ENCODE measurements at places on chromosomes 2 and 18.

DNA sequence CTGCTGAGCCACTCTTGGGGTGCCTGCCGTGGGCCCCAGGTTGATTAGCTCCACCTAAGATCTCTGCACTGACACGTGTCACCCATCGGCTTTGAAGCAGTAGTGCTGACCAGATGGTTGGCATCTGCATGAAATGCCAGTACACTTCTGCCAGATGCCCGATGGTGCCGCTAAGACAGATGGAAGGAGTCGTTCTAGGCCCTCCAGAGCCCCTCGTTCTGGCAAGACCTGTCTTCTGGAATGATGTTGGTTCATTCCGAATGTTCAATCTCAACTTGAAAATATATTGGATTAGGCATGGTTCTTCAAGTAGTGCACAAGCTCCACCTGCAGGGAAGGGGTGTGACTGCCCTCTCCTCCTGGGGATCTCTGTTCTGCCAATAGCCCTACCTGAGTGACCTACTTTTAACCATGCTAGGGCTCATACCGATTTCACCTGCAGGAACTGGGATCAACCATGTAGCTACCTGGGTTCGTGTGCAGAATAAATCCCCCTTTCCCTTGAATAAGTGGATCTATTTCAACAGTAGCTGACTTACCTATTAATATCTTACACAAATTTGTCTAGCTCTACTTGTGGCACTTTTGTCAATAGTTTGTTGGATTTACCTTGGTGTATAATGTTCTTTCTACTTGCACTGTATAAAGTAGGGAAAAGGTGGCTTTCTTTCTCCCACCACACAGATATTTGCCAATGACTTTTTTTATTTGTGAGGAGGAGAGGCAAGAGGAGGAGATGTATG lies 342.6 kb downstream of the CTNNA2 start:
- DNase-seq = no peak

DNA sequence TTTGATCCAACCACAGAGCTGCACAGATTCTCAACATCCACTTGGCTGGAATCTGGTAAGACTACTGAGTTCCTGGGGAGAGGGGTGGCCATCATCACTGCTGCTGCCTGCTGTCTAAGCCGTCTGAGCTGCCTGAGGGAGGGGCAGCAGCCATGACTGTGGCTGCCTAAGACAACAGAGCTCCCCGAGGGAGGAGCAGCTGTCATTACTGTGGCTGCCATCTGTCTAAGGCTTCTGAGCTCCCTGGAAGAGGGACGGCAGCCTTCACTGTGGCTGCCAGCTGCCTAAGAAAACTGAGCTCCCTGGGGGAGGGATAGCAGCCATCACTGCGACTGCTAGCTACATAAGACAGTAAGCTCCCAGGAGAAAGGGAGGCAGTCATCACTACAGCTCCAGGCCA lies 584.4 kb downstream of the NR4A2 start:
- DNase-seq = no peak

DNA sequence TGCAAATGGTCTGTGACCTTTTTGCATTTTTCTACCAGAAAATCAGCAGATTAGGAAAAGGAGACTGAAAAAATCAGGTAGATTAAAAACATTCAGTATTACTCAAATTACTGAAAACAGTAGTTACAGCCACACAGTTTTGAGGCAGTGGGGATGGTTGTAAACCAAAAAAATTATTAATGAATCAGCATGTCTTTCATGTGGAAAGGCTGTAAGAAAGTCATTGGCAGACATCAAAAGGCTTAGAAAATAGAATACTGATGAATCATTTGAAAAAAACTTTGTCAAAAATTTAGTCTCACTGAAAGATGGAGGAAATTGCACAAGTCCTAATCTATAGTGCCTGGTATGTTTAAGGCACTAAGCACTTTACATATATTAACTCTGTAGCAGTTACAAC lies 133.9 kb upstream of the GCFC2 start:
- DNase-seq = no peak

GRCh38 chr2:206443735-206444527 lies 599 bp downstream of the ADAM23 start:
- peak; percentile 72 for DNase-seq

GRCh38 chr2:84646514-84646913 lies 130.2 kb downstream of the DNAH6 start:
- no peak for DNase-seq

- no peak for DNase-seq
Measured at GRCh38 chr18:43265465-43265864, 11.8 kb downstream of the SYT4 start.

DNA sequence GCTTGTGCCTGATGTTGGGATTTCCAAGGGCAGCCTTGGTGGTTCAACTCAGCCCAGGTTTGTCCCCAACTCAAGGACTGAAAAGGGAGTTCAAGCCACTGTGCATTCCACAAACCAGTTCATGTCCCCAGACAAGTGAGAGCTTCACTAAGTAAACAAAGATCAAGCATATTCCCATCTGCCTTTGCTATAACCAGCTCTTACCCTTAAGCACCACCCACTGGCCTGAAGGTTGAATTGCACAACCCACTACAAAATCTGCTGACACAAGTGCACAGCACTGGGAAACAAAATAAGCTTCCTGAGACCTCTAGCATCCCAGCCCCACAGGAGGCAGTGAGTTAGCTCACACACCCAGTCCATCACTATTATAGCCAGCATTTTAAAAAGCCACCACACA lies 516.7 kb downstream of the NR4A2 start:
- no peak for DNase-seq

GRCh38 chr18:9416563-9417072 lies 58.7 kb upstream of the RALBP1 start:
- no peak for DNase-seq

DNA sequence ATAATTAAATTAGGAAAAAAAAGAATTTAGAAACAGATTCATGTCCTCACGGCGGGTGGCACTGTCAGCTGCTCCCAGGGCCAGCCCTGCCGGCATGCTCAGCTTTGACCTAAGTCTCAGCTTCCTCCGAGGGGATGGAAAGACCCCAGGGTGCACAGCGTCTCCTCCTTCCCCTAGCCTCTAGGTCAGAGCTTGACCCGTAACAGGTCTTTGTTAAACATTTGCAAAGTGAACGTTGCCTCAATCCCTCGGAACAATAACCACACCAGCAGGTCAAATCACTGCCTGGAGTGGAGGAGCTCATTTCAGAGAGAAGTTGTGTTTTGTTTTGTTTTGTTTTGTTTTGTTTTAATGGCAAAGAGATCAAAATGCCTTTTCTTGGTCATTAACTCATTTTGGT lies 171.3 kb downstream of the TMEM18 start:
- DNase-seq = no peak

DNA sequence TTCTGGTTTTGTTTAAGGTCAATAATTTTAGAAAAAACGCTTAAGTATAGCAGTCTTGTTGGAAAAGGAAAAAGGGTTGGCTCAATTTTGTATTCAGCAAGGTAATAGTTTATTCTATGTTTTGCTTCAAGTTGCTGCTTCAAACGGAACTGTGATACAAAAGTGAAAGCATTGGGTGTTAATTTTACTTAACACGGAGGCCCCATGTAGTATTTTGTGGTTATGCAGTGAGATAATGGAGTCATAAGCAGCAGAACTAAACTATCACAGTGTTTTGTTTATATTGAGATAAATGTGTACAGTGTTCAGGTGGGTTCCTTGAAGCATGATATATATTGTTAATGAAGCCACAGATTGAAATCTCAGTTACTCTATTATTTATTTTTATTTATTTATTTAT lies 67.0 kb upstream of the LYPD6B start:
- DNase-seq = no peak

DNA sequence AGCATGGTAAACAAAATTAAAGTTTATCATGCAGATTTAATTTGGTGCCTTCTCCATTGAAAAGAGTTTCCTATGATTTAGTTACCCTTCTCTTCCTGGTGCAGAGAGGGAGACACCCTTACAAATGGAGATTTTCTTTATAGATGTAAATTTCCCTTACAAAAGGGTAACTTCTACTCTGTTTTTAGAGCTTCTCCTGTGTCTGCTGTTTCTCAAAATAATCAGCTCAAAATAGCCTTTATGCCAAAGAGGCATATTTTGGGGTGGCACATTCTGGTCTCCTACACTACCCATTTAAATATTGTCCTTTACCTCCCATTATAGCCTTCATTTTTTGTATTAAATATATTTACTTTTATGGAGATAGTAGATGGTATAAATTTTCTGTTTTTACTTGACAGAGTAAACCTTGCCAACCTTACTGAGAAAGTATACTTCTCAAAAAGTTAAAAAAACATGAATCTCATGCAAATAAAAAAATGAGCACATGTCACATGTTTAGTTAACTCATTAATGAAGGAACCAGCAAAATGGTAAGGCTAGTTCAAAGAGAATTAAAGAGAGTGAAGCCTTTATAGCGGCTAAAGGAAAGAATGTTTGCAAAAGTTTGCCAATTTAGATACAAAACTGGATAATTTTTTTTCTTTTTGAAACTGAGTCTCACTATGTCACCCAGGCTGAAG lies 83.3 kb upstream of the MSH6 start:
- DNase-seq = no peak

- no peak for DNase-seq
Measured at GRCh38 chr2:61588566-61588965, 50.4 kb upstream of the XPO1 start.

DNA sequence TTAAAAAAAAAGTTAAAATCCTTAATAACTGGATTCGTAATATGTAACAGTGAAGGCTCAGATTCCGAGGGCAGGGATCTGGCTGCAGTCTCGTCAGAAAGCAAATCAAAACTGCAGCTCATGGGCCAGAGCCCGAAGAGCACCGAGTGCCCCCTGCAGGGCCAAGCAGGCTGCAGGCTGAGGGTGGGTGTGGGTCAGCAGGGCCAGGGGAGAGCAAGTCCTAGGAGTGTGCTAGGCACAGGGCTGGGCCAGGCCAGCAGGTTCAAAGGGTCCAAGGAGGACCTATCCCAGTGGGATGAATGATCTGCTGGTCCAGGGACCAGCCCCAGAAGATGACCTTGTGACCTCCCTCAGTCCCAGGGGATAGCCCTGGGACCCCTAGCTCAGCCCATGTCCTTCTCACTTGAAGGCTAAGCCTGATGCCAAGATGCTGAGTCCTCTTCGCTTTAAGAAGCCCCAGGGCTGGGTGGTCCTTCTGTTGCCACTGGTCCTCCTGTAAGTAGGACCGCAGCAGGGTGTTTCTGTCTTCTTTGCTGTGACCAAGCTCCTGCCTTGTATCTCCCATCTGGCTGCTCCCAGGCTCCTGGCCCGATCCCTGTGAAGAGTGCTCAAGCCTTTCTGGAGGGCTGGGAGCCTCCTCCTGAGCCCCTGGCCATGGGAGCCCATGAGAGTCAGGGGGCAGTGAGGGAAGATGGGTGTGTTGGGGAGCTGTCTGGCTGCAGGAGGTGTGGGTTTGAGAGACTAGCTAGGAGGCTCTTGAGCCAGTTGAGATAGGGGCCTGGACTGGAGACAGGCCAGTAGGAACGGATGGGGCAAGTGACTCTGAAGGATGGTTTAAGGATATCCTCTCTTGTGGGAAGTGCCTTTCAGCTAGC lies 150.7 kb downstream of the DYSF start:
- no peak for DNase-seq

DNA sequence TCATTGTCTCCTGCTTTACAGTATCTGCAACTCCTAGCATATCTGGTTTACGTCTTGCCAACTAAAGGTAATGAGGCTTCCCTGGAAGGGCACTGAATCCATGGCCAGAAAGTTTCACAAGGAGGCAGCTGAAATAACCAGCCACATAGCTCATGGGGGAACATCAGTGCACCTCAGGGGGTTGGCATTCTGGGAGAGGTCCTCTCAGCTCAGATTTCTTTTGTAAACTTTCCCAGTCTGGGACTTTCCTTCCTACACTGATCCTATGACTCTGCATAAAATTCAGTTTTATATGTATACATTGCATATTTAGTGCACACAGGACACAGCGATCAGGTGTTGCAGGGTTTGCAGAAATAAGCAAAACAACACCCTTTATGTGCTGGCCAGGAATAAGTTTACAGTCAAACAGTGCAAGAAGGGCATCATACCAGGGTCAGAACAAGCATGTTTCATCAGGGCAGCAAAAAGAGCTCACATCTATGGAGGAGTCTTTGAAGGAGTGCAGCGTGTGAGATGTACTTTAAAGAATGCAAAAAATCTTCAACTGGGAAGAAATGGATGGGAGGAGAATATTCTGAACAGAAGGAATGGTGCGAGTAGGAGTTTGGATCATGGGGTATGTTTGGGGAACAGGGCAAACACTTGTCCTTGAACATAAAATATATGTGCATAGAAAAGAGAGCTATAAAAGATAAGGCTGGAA lies 240.6 kb upstream of the RAB12 start:
- no peak for DNase-seq

GRCh38 chr2:47917276-47917961 lies 11.1 kb upstream of the FBXO11 start:
- no peak for DNase-seq

GRCh38 chr2:14288016-14288415 lies 344.5 kb upstream of the LRATD1 start:
- no peak for DNase-seq

DNA sequence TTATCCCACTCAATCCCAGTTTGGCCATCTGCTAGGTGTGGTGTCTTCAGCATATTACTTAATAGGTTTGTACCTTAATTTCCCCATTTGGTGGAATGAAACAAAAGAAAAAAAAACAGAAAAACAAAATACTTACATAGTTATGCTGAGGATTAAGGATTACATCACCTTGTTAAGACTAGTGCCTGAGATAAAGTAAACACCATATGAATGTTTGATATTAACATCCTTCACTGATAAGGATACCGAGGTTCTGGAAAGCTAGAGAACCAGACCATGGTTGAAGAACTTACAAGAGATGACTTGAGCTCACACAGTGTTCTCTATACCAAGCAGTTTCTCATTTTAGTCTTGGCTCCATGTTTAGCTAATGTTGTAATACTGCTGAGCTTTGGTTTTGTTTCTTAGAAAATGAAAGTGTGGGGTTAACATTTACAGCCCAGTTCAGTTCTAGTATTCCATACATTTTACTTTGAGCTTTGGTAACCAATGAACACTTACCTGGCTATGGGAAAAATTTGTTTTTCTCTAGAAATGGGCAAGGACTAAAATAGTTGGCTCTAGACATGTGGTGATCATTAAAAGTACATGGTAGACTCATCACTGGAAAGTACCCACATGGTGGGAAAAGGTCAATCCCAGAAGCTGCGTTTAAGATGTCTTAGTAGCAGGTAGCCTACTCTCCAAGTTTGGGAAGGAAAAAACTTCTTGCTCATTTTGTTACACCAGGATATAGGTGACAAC lies 5.8 kb upstream of the GPD2 start:
- no peak for DNase-seq

DNA sequence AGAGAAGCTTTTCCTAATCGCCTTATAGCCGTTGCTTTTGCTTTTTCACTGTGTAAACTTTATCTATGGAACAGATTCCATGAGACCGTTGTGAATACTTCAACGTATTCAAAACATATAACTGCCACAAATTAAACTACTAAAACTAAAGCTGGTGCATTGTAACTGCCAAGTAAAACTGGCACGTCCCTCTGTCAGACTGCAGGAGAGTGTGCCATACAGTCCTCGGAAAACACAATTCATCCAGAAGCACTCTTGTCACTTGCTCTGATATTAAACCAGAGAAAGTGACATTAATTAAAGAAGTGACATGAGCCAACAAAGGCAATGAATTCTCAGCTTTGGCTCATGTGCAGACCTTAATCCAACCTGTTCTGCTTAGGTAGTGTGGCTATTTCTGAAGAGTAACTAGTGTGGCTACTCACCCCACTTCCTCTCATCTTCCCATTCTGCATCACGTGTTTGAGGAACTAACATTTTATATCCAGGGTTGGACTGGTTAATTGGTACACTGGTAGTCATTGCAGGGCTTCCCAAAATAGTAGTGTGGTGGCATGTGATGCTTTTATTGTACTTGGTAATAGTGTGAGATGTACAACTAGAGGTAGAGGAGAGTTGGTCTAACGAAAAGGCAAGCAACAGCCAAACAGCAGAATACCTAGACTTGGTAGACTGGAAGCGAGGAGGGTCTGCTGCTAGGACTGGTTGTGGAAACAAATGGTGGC lies 9.7 kb downstream of the VRK2 start:
- DNase-seq = no peak
